Progenitor cell of endocrine pancreas (in vitro differentiated cells): ENCODE measurements at places on chromosomes 2 and 18.

- DNase-seq = no peak
Observed at GRCh38 chr18:48913201-48913600, 37.6 kb downstream of the SMAD7 start.

GRCh38 chr2:31511376-31511775, 69.4 kb downstream of the SRD5A2 start:
- no peak for DNase-seq

DNA sequence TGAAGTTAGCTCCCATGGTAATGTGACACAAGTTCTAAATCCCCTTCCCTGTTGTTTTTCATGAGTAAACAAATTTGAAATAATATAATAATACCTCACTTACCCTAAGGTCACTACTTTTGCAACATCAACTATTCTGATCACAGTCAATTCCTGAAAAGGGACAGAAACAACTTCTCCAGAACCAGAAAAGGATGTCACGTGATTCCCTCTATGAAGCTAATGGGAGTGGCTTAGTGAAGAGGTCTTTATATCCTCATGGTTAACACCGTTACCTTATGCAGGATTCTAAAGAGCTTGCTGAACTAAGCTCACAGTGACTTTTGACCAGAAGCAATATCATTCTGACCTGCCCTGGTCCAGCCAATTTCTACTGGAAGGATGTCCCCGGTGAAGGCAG, 51.6 kb downstream of the DOCK10 start:
- no peak for DNase-seq

DNA sequence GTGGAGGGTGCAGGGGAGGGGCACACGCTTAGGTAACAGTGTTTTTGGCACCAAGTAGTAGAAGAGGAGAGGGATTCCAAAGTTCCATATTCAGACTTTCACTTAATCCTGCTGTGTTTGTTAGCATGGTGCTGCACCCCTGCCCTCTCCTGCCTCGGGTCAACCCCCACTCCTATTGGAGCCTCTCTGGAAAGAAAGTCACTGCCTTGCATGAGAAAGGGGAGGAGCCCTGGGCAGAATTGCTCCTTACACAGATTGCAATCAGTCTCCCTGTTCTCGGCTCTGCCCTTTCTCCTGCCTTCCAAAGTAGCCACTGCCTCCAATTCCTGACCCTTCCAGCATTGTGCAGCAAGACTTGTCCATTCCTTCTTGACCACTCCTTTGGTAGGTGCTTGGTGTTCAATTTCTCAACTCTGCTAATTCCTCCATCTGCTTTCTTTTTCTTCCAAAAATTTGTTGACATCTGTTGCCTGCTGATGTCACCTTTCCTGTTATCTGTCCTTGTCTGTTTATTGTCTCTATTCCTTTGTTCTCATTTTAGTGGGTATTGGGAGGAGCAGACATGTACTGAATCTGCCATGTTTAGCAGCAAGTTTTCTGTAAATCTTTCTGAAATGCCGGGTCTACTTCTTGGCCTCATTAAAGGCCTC, 225.4 kb downstream of the LOXHD1 start:
- DNase-seq = no peak

DNA sequence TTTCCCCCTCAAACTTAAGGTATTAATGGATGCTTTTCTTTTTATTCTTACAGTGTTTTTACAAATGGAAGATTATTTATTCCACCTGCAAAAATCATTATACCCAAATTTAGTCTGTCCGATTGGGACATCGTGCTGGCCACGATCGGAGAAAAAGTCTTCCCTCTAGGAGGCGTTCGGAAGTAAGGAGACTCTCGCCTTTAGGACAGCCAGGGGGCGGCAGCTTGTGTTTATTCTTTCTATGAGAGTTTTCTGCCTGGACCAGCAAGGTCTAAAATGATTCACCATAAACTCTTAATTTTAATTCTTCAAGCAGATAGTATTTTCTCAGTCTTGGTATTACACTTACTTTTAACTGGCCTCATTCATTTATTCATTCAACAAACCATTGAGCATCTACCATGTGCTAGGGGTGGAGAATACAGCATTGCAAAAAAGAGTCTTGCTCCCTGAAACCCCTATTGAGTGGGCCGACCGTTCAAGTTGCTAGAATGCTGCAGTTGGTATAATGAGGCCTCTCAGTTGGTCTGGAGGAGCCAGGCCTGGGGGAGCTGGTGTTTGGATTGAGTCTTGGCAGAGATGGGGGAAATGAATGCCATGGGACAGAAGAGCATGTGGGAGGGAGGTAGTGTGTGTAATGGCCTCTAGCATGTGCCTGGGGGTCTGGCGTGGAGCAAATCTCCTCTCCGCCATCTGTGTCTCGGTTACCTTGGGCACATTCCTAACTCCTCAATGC, 38.7 kb downstream of the DCDC2C start:
- DNase-seq = no peak

DNA sequence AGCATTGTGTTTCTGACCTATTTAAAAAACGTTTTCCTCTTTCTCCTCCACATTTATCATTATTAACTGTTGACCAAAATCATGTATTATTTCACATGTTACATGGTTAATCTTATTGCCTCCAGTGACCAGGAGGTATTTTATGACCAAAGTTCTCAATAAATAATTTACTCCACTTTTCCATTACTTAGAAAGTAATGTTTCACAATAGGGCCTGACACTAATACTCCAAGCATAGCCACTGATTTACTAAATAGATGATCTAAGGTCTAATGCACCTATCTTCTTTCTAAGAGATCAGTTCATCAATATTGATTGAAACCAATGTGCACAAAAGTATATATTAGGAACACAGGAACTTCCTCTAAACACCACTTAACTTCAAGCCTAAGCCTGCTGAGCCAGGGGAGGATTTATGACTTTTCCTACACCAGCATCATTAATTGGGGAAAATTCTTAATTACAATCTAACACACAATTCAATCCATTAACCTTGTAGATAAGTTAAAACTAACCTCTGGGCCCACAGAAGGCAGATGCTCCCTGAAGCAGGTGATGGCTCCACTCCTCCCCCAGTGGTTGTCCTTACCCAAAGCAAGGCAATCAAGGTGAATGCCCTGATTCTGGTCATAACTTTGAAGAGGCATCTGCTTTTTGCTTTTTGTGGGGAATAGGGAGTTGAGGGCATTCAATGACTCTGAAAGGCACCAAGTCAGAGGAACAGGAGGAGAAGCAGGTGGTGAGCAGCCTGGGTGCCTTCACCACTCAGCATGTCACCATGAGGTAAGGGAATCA, 33.9 kb downstream of the RBMS1 start:
- DNase-seq = no peak

GRCh38 chr2:138775736-138776135, 4.5 kb downstream of the NXPH2 start:
- no peak for DNase-seq

GRCh38 chr2:117330641-117331040, 483.9 kb upstream of the DDX18 start:
- DNase-seq = no peak

- no peak for DNase-seq
Observed at GRCh38 chr2:44602446-44602845, 240.7 kb downstream of the CAMKMT start.

- DNase-seq = no peak
Observed at GRCh38 chr2:158766524-158766923, 28.6 kb upstream of the DAPL1 start.

- DNase-seq = no peak
Observed at GRCh38 chr2:1731447-1731962, 12.8 kb downstream of the PXDN start.

DNA sequence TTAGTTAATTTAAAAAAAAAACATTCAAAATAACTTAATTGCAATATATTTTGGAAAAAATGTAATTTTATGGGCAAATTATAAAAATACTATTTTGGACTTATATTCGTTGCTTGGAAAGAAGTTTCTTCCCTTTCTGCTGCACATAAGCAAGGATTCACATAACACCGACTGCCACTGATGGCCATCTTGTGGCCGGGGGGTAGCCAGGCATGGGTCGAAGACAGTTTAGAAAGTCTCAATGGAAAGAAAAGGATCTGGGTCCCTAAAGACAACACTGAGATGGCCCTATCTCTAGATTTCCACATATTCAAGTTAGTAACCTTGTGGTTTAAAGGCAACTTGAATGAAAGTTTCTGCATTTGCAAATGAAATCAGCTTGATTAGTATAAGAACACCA, 318.6 kb downstream of the AKAIN1 start:
- no peak for DNase-seq

GRCh38 chr2:61291851-61292575, 130.0 kb downstream of the C2orf74 start:
- DNase-seq = no peak

DNA sequence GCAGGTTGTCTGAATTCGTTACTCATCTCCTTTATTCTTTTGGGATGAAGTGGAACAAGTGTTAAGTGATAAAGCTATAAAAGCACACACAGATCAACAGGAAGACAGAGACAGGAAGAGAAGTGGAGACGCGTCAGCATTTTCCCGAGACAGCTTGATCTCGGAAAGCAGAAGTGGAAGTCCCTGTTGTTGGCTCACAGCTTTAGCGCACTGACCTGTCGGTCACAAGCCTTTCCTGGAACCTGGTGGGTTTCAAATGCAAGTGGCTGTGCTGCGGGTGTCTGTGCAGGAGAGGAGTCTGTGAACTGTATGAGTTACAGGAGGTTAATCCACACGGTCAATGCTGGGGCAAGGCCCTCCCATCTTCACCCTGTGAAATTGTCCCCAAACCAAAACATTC, 116.6 kb upstream of the PELI1 start:
- DNase-seq = no peak

DNA sequence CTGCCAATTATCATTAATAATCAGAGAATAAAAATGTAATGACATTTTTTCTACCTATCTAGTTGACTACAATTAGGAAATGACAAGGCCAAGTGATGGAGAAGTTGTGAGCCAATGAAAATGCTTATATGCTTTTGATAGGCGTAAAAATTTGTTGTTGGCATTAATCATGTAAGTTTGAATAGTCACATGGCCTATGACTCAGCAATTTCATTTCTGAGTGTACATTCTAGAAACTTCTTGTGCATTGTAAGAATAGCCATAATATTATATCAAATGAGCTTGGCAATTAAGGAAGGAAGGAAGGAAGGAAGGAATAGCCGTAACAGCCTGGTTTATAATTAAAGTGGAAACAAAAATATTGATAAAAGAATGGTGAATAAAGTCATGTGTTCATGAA, 179.9 kb downstream of the PTH2R start:
- no peak for DNase-seq

- no peak for DNase-seq
Observed at GRCh38 chr2:34787341-34787740, 1188.2 kb upstream of the FAM98A start.

DNA sequence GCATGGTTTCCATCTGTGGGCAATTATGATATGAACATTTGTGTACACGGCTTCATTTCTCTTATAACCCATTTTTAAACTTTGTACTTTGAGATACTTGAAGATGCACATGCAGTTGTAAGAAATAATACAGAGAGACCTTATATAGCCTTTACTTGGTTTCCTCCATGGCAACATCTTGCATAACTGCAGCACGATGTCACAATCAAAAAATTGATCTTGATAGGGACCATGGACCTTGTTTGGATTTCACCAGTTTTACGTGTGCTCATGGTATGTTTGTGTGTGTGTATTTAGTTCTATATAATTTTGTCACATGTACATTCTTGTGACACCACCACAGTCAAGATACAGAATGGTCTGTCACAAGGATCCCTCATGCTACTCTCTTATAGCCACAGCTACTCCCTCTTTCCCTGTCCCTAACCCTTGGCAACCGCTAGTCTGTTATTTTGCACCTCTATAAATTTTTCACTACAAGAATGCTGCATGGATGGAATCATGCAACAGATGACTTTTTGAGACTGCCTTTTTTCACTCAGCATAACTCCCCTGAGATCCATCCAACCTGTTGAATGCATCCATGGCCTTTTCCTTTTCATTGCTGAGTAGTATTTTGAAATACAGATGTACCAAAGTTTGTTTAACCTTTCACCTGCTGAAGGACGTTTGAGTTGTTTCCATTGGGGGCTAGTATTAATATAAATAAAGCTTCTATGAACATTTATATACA, 19.4 kb upstream of the MLPH start:
- no peak for DNase-seq

DNA sequence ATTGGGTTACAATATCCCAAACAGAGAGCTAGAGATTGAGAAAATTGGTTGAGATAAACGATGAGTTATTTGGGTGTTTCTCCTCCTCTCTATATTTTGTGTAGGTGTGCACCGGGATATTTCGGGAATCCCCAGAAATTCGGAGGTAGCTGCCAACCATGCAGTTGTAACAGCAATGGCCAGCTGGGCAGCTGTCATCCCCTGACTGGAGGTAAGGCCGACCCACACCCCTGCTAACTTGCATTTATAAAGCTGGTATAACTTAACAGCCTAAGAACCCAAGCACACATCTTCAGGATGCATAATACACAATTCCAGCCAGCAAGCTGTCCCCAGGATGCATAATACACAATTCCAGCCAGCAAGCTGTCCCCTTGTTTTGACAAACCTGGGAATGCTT, 124.6 kb upstream of the TTC39C start:
- no peak for DNase-seq

- DNase-seq = no peak
Observed at GRCh38 chr2:70381235-70381634, 79.4 kb upstream of the FAM136A start.

GRCh38 chr2:186518291-186518690, 32.2 kb downstream of the ZC3H15 start:
- DNase-seq = no peak

GRCh38 chr2:143452817-143453451, 323.7 kb downstream of the ARHGAP15 start:
- DNase-seq = no peak

- DNase-seq = no peak
Observed at GRCh38 chr2:42107249-42108042, 59.6 kb downstream of the PKDCC start.

- no peak for DNase-seq
Observed at GRCh38 chr2:107027205-107027604, 141.2 kb upstream of the ST6GAL2 start.

GRCh38 chr2:50484371-50484770, 547.6 kb downstream of the NRXN1 start:
- DNase-seq = no peak

DNA sequence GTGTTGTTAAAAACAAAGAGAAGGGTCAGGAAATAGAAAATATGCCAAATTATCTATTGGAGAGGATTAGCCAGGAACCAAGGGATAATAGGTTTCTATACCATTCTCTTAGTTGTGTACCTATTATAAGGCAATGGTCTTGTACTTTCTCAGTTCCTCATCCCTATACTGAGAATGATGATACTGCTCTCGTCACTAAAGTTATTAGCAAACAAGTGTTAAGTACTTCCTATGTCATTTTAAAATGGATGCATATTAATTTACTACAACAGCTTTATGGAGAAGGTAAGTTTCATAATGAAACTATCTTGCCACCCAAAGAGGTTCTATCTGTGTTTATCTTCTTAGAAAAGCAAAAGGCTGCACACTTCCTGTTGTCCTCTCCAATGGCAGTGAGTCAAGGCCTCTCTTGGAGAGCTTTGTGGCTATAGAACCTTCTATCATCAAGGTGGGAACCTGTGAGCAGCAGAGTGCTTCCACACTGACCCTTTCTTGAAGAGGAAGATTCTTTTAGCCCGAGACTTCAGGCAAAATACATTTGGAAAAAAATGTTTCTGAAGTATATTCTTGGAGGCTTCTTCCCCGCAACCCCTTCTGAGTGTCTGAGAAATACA, 460.7 kb upstream of the FANCL start:
- no peak for DNase-seq
